Activated T-helper 17 cell treated with anti-CD3 and anti-CD28 coated beads, Interleukin-2, amount 50 U/mL, for 72 hours (primary cell): ENCODE measurements at places on chromosomes 11 and 22. TPM values are rescaled to one million over a fixed set of nuclear protein-coding genes. Genes with fewer than 3 reads are reported as not detected.

DNA sequence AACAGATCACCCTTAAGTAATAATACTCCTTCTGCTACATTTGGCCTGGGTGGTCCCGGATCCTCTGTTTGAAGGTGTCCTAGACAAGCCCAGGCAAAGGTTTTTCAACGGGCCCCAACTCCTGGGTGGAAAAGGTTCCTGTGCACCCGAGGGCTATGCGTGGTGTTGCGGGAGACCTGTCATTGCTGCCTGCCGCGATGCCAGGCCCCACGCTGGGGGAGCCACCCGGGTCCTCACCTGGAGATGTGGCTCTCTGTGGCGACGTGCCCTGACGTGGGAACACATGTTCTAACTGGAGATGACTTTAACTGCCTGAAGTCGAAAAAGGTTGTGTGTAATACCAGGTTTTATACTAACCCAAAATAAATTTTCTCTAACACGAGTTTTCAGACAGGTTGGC, 467.1 kb downstream of the NTM start:
- no peak for ATAC-seq

The CTSW gene
- total RNA-seq = 5.4 TPM

DNA sequence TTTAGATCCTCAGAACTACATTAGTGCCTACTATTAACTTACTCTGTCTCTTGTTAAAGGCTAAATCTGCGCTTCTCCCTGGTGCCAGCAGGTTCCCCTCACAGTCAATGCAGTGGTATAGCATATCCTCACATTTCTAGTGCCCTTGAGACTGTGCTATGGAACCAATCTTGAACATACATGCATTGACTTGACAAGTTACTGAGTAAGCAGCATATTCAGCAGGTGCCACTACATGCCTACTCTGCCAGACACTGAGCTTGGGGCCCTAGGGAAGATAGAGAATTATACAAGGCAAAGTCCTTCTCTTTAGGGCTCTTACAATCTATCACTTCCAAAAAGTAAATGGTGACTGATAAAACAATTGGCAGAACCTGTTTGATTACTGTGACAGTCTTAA, 3.2 kb downstream of the FUT4 start:
- no peak for ATAC-seq

The OR5B21 gene
- 2.9 TPM for total RNA-seq

GRCh38 chr11:17563231-17563646, 16.2 kb downstream of the OTOG start:
- no peak for ATAC-seq

The MGAT3 gene
- 1.5 TPM for total RNA-seq

The ZNF214 gene
- not detected for total RNA-seq

The DSCAML1 gene
- not detected for total RNA-seq

- peak; percentile 62 for ATAC-seq
These were observed 8.4 kb downstream of the LRRC10B start for GRCh38 chr11:61516675-61517572.

DNA sequence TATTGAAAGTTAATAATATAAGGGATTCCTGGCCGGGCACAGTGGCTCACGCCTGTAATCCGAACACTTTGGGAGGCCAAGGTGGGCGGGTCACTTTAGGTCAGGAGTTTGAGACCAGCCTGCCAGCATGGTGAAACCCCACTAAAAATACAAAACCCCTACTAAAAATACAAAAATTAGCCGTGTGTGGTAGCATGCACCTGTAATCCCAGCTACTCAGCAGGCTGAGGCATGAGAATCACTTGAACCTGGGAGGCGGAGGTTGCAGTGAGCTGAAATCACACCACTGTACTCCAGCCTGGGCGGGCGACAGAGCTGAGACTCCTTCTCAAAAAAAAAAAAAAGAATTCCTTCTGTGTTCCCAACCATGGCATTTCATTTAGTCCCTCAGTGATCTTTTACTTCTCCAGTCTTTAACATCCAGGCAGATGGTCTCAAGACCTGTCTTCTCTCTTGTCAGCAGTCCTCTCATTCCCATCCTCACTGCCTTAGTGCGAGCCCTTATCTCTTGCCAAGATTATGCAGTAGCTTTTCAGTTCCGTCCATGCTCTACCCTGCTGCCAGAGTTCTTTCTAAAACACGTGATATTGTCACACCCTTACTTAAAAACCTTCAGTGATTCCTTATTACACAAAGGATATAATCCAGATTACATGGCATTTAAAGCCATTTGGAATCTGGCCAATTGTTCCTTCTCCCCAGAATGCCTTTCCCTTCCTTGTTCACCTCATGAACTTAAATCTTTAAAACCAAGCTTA, 17.9 kb downstream of the RTN3 start:
- no peak for ATAC-seq

DNA sequence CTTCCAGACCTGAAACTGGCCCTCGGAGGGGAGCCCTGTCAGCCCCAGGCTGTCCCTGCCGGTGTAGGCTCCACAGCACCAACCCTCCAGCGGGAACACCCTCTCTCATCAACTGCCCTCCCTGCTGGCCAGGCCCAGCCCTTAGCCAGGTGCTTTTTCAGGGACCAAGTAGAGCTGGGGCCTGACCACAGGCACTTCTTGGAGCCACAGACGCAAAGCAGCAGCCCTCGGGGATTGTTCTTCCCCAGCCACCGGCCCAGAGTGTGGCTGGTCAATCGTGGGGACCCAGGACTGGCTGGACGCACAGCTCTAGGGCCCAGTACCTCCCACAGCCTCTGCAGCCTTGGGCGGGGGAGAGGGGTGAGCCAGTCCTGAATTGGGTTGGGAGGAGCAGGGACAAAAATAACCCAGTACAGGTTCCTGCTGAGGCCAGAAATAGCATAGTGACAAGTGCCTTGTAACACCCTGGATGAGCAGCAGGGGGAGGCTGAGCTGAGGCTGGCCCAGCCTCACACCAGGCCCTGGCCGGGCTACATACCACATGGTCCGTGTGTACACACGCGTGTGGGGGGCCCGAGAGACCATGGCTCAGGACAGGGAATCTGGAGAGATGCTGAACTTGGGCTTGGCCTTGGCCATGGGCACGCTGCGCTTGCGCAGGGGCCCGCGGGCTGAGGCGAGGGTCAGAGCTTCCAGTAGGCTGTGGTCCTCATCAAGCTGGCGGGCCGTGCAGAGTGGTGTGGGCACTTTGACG, 2.0 kb downstream of the KCNJ11 start:
- ATAC-seq = peak; percentile 33

The CATSPER1 gene
- total RNA-seq = 2.1 TPM

DNA sequence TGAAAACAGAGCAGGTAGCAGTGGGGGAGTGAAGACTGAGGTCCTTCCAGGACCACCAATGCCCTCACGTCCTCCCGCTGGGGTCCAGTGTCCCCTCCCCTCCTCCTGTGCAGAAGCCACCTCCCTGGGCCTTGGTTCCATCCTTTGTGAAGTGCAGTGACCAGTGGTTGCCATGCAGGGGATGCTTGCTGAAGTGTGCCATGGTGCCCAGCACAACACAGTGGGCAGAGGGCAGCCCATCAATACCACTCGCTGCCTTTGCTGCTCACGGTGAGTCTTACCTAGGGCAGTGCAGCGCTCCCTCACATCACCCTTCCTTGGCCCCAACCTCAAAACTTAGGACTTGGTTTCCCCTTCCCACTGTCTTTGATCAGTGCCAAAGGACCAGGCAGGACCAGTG, 12.9 kb downstream of the MYEOV start:
- ATAC-seq = no peak

DNA sequence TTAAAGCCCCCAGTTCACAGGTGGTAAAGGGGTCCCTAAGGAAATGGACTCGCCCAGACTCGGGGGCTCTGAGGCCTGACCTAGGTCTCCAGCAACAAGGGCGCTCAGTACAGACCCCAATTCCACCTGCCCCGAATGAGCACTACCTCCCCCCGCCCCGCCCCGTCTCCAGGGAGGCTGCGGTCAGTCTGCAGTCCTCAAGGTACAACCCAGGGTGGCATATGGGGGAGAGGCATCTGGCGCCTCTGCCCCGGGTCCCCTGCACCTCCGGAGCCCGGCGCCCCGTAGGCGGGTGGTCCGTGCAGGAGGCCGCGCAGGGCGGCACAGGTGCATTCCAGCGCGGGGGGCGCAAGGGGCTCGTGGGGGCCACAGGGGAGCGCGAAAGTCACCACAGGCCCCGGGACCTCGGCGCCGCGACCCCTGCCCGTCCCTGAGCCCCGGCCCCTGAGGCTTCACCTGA, 361 bp downstream of the CTSD start:
- ATAC-seq = peak; percentile 32

DNA sequence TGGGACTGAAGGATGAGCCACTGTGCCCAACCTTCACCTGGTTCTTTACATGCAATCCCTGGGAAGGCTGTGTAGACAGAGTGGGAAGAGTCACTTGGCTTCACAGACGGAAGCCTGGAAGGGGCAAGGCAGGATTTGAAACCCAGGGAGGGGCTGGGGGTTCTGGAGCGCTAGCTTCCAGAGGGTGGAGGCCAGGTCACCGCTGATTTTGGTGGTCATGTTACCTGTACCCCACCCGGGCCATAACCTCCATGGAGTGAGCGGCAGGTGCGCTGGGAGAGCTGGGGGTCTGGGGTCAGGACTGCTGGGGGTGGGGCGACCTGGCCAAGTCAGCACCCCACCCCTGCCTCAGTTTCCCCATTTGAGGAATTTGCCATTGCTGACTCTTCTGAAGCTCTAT, 38.3 kb downstream of the PDGFB start:
- ATAC-seq = no peak

DNA sequence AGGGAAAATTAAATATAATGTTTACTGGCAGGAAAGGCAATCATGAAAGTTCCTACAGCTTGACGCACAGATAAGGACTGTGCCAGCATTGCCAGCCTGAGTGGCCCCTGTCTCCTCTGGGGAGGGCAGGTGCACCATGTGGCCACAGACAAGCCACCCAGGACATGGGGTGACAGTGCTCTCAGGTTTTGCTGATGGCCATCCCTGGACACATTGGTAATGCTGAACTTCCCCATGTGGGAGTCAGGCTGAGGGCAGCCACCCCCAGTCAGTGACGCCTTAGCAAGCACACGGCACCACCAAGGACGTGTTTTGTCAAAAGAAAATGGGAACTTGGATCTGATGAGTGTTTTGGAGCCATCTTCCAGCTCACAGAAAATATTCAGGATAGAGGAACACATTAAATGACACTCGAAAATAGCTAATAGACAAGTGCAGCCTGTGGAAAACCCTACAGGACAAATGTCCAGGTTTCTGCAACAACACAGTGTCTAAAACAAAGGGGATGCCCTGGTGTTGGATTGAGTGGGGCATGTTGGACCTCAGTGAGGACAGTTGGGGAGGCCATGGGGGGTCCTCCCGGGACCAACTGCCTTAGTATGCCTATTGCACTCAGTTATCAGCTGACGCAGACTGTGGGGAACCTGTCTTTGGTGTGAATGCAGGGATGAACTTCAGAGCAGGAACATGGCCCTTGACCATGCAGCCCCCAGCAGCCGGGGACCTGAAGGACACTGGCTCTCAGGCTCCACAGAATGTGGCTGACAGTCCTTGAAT, 1450.5 kb downstream of the BRD1 start:
- no peak for ATAC-seq

- no peak for ATAC-seq
These were observed 13.4 kb downstream of the PRDM11 start for GRCh38 chr11:45159781-45160365.

- no peak for ATAC-seq
These were observed 553 bp upstream of the LDLRAD3 start for GRCh38 chr11:35943309-35943708.

The CCDC88B gene
- 120 TPM for total RNA-seq

The LIF gene
- 175 TPM for total RNA-seq

The GRM5 gene
- total RNA-seq = not detected

DNA sequence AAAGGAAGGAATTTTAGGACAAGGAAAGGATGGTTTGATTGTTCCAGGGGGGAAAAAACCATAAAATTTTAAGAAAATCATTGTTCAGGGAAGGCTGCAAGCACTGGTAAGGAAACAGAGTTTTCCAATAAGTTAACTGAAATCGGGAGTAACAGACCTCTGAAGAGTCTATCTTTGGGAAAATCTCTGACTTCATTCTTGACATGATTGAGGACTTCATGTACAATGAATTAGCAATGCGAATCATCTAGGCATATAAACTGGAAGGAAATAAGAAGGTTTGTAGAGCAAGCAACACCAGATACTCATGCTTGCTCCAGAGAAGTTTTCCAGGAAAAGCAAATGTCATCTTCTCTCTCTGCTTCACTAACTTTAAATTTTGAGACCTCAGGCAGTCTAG, 18.5 kb downstream of the APLP2 start:
- ATAC-seq = no peak

DNA sequence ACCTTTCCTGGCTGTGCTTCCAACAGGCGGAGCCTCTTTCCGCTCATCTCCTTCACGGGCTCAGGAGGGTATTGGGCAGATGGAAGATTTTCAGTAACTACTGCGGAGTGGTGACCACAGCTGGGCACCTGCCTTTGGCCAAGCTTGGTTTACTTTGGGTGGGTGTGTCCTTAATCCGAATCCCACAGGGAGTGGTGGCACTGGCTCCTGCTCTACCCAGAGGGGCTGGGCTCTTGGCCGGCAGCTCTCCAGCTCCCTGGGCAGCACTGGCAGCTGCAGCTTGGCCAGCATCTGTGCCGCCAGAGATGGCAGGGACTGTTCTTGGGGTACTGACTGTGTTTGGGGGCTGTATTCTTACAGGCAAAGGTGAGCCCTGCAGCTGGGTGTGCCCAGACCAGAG, 29.8 kb downstream of the BID start:
- no peak for ATAC-seq

The CPSF7 gene
- 98.1 TPM for total RNA-seq

DNA sequence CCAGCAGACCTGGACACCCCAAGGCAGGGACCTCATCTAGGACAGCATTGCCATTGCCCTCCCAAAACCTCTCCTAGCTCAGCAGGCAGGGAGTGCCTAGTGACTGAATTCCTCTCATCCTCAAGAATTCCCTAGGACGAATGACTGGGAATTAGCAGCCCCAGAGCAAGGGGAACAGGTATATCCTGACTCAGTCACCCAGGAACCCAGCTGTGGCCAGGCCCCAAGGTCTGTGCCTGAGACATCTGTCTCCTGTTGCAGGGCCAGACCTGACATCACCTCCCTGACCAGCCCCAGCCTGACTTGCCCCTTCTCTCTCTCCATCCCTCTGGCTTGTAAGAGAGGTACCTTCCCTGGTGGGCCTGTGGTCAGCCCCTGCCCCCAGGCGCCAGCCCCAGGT, 39.0 kb upstream of the SUSD2 start:
- ATAC-seq = no peak

DNA sequence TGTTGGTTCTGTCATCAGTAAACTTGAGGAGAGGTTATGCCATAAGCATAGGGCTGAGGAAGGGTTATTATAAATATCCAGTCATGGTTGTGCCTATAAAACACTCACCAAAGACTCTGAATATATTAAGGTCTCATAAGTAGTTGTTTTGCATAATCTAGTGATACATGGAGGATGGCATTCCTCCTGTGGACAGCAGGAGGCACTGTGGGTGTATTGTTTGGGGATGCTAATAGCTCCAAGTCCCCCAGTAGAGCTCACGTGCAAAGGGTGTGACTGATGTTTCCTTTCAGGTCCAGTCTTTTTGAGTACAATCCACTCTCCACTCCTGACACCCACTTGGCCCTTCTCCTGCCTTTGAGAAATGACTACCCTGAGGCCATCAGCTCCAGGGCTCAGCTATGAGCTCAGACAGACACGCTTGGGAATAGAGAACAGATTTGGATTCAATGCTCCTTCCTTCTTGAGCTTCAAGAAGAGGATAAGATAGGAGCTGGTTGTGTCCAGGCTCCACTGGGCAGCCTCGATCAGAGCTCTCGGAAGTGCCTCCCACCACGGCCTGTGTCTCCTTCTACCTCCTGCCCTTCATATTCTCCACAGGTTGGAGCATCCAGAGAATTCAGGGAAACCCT, 85.2 kb upstream of the IGLL5 start:
- no peak for ATAC-seq

The TRPC6 gene
- not detected for total RNA-seq
